Mesothelial cell of epicardium (in vitro differentiated cells): ENCODE measurements at places on chromosomes 2 and 18.

GRCh38 chr2:26901326-26902183 lies 53.6 kb downstream of the DPYSL5 start:
- no peaks in the 10 kb centered on the region for H3K36me3 ChIP-seq
- H3K4me3 ChIP-seq = no peak overlapping the region
- peaks cover 6% of the 10 kb centered on the region for H3K27me3 ChIP-seq
- peaks cover 6% of the 10 kb centered on the region for H3K4me1 ChIP-seq
- no peak for DNase-seq
- H3K27ac ChIP-seq = no peak overlapping the region

- H3K36me3 ChIP-seq = no peaks in the 10 kb centered on the region
- H3K27me3 ChIP-seq = peaks cover 16% of the 10 kb centered on the region
- H3K4me3 ChIP-seq = no peak overlapping the region
- H3K4me1 ChIP-seq = peaks cover 9% of the 10 kb centered on the region
- DNase-seq = no peak
Observed at GRCh38 chr2:55970500-55970899, 46.9 kb upstream of the EFEMP1 start.

- H3K4me3 ChIP-seq = no peak overlapping the region
- H3K36me3 ChIP-seq = no peaks in the 10 kb centered on the region
- H3K4me1 ChIP-seq = peaks cover 5% of the 10 kb centered on the region
- H3K27me3 ChIP-seq = peaks cover 40% of the 10 kb centered on the region
- no peak overlapping the region for H3K27ac ChIP-seq
Observed at GRCh38 chr2:240672076-240672700, 10.5 kb downstream of the AQP12B start.

DNA sequence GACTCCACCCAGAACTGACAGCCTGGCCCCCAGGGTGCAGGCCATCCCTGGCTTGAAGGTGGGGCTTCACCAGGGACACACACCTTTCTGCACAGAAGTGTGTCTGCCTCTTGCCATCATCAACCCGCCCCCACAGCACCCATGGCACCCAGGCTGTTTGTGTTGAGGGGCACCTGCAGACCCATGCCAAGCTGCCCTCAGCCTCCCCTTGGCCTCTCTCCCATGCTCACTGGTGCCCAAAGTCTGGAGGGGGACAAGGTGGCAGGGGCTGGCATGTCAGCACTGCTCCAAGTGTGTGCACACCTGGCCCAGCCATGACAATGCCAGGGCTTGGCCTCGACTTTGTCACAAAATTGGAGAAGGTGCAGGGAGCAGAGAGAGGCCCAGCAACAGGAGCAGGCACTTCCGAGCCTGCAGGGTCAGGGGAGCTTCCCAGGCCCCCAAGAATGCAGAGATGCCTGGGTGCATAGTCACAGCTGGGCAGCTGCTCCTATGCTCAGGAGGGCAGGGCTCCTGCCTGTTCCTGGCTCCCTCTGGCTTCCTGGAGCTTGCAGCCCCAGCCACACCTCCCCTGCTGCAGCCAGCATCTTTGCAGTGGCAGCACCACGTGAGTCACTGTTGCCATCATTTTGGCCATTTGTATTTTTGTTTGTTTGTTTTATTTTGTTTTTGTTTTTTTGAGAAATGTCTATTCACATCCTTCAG lies 280.6 kb upstream of the UBE2E3 start:
- no peak overlapping the region for H3K27ac ChIP-seq
- no peak for DNase-seq

DNA sequence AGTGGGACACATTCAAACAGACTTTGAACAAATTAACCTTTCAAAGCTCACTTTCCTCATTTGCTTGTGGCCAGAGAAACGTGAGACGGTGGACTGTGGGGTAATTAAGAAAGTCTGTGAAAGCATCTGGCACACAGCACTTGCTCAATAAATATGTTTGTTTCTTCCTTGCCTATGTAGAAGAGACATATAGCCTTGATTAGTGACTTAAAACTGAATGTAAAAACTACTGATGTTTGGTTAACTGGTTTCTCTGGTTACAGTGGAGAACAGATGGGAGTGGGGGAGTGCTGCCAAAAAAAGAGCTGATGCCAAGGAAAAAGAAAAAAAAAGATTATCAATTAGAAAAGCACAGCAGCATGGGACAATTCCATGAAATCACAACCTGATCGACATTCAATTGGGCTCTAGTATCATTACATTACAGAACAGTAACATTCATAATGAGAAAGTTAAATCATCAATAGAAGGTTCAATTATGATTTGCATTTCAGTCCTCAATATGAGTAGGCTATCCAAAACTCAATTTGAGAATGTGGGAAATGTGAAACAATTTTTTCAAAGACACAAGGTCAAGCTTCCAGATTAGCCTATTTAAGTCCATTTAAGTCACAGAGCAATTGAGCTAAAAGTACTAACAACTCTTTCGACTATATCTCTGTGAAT lies 14.7 kb downstream of the CUL3 start:
- H3K27me3 ChIP-seq = no peaks in the 10 kb centered on the region
- DNase-seq = no peak
- peak overlapping the region; percentile 26 for H3K27ac ChIP-seq
- peaks cover 49% of the 10 kb centered on the region for H3K4me1 ChIP-seq

GRCh38 chr2:176096986-176097819 lies 2.4 kb upstream of the HOXD12 start:
- H3K27me3 ChIP-seq = peaks cover 93% of the 10 kb centered on the region
- H3K4me3 ChIP-seq = peak overlapping the region; percentile 35
- H3K4me1 ChIP-seq = peaks cover 8% of the 10 kb centered on the region
- H3K27ac ChIP-seq = no peak overlapping the region
- no peaks in the 10 kb centered on the region for H3K36me3 ChIP-seq

DNA sequence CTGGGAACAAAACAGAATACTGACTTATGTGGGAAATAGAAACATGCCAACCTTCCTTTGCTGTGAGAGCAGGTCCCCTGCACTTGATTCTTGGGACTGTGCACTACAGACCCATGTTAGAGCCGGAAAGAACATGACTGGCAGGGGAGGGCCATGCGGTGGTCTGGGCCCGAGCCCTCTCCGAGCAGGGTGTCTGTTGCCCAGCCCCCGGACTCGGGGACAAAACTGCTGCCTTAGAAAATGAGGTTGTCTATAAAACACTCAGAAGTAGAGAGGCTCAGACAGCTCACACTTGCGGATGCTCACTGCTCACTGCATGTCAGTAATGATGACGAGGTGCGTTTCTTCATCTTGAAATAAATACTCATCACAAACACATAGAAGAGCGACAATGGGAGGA lies 270.7 kb upstream of the HDAC4 start:
- no peak overlapping the region for H3K27ac ChIP-seq
- no peak overlapping the region for H3K4me3 ChIP-seq
- no peaks in the 10 kb centered on the region for H3K36me3 ChIP-seq
- no peak for DNase-seq
- no peaks in the 10 kb centered on the region for H3K4me1 ChIP-seq

- H3K36me3 ChIP-seq = peaks cover 5% of the 10 kb centered on the region
- peaks cover 5% of the 10 kb centered on the region for H3K27me3 ChIP-seq
- H3K4me1 ChIP-seq = peaks cover 49% of the 10 kb centered on the region
- no peak for DNase-seq
- H3K27ac ChIP-seq = peak overlapping the region; percentile 88
Observed at GRCh38 chr18:9835113-9835755, 50.5 kb upstream of the TXNDC2 start.

DNA sequence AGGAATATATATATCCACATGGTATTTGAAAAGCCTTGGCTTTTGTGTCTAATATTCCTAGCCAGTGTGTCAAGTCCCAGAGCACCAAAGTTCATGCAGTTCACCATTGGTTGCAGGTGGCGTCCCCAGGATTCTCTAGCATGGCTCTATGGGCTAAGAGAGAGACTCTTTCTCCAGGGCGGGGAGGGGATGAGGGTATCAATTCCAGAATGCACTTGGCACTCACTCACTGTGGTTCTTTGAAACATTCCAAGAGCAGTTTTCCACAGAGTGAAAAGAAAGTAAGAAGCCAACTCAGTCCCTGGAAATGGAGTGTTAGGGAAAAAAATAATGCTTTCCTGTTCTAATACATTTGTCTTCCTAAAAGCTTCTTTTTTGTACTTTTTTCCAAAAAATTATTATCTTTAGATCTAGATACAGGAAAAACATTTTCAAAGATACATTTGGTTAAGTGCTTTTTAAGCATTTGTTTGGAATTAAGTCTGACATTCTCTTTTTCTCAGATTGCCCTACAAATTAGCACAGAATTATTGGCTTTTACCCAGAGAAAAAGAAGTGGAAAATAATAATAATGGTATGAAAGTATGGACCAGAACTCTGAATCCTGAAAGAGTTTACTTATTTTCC lies 239.9 kb downstream of the PAX3 start:
- no peak overlapping the region for H3K27ac ChIP-seq
- peaks cover 13% of the 10 kb centered on the region for H3K4me1 ChIP-seq
- no peak for DNase-seq
- peaks cover 65% of the 10 kb centered on the region for H3K27me3 ChIP-seq
- H3K4me3 ChIP-seq = no peak overlapping the region

GRCh38 chr18:26566874-26567555 lies 18.7 kb upstream of the KCTD1 start:
- peaks cover 9% of the 10 kb centered on the region for H3K36me3 ChIP-seq
- no peak overlapping the region for H3K27ac ChIP-seq
- no peaks in the 10 kb centered on the region for H3K27me3 ChIP-seq
- no peak overlapping the region for H3K4me3 ChIP-seq

DNA sequence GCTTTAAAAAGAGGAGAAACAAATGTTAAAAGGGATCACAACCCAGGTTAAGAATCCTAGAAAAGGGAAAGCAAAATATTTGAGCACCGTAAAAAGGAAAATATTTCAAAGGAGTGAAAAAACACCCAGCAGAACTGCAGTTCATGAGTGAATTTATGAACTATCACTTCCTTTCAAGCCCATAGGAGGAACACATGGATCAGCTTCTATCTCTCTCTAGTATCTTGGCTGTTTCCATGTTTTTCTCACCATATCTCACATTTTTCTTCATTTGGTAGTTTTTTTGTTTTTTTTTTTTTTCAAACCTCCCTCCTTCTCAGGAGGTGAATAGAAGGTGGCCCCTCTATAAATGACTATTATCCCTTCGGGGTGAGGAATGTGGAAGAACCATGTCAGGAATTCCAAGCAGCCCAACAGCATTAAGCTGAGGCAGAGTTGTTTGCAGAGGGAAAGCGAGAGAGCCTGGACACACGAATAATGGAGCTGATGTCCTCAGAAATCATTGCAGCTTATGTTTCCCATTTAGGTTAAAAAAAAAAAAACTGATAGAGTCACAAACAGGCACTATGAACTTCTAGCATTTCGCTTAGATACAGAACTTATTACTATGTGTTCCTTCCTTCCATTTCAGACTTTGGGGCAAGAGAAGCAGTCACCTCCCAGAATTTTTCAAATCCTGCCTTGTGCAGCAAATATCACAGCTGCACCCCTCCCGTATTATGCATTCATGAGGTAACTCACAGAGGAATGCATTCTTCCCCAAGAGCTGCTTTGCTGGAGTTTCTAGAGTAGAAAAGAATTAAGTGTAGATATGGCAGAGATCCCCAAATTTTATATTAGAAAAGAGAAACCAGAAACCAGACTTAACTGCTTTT lies 315.6 kb downstream of the IRS1 start:
- H3K4me1 ChIP-seq = peaks cover 45% of the 10 kb centered on the region
- no peaks in the 10 kb centered on the region for H3K36me3 ChIP-seq
- peak overlapping the region; percentile 18 for H3K4me3 ChIP-seq
- peak overlapping the region; percentile 93 for H3K27ac ChIP-seq

- no peaks in the 10 kb centered on the region for H3K4me1 ChIP-seq
- no peak overlapping the region for H3K27ac ChIP-seq
- DNase-seq = no peak
- H3K4me3 ChIP-seq = no peak overlapping the region
Observed at GRCh38 chr18:14924226-14924625, 176.3 kb downstream of the ANKRD30B start.

GRCh38 chr2:42864641-42865280 lies 72.4 kb upstream of the HAAO start:
- no peak overlapping the region for H3K4me3 ChIP-seq
- no peak for DNase-seq
- H3K27ac ChIP-seq = no peak overlapping the region
- H3K4me1 ChIP-seq = peaks cover 10% of the 10 kb centered on the region

- H3K36me3 ChIP-seq = no peaks in the 10 kb centered on the region
- H3K27me3 ChIP-seq = no peaks in the 10 kb centered on the region
- H3K27ac ChIP-seq = peak overlapping the region; percentile 47
- no peak overlapping the region for H3K4me3 ChIP-seq
Observed at GRCh38 chr2:75071766-75072165, 113.3 kb downstream of the POLE4 start.

DNA sequence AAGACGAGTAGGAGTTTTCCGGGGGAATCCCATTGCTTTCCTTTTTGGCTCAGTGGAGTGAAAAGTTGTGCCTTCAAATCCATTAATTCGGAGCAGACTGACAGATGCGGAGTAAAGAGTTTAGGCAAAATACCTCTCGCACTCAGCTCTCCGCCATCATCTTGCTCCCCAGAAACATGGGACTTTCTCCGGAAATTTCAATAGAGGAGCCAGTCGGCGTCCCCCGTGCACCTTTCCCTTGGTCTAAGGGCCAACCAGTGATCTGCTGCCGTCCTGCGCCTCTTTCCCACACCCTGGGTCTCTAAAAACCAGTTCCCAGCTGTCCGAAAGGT lies 318 bp downstream of the TYW5 start:
- no peak for DNase-seq
- peaks cover 14% of the 10 kb centered on the region for H3K36me3 ChIP-seq
- H3K4me1 ChIP-seq = peaks cover 38% of the 10 kb centered on the region
- H3K27me3 ChIP-seq = no peaks in the 10 kb centered on the region

GRCh38 chr2:97716695-97717612 lies 3.6 kb downstream of the ZAP70 start:
- no peak overlapping the region for H3K4me3 ChIP-seq
- peaks cover 19% of the 10 kb centered on the region for H3K4me1 ChIP-seq
- no peaks in the 10 kb centered on the region for H3K36me3 ChIP-seq
- no peak for DNase-seq
- no peak overlapping the region for H3K27ac ChIP-seq

GRCh38 chr2:171688129-171688465 lies 828 bp downstream of the DYNC1I2 start:
- peak overlapping the region; percentile 89 for H3K4me3 ChIP-seq
- H3K36me3 ChIP-seq = peaks cover 4% of the 10 kb centered on the region
- H3K27ac ChIP-seq = peak overlapping the region; percentile 98
- peaks cover 17% of the 10 kb centered on the region for H3K4me1 ChIP-seq

DNA sequence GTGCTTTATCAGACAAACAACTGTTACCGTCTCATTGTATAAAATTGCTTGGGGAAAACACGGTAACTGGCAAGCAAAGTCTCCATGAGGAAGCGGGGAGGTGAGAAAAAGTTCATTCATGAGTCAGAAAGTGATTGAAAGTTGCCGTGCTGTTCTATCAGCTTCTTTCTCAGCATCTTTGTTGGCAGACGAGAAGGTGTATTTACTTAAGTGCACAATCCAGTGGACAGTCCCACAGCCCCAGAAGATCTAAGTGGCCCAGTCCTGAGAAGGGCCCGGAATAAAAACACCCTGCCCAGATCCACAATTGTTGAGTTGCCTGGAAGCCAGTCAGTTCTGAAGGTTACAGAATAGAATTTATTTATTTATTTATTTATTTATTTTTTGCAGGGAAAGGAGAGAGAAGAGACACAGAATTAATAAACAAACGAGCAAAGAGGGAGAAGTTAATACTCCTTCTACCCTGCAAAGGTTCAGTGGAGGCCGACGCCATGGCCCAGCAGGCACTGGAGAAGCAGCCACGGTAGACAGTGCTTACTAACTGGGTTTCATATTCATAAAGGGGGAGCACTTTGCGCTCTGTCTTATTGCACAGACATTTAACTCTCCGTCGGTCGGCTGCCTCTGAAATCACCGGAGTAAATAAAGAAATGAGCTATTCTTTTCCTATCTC lies 676.0 kb upstream of the SALL3 start:
- peaks cover 6% of the 10 kb centered on the region for H3K4me1 ChIP-seq
- H3K27ac ChIP-seq = no peak overlapping the region
- H3K4me3 ChIP-seq = no peak overlapping the region
- peaks cover 17% of the 10 kb centered on the region for H3K27me3 ChIP-seq
